ENCODE measurements at places on chromosomes 1 and 21. TPM values are rescaled to one million over a fixed set of nuclear protein-coding genes. Genes with fewer than 3 reads are reported as not detected.

- no peak for DNase-seq
These were observed 37.4 kb downstream of the LEPR start for GRCh38 chr1:65457868-65458267.

DNA sequence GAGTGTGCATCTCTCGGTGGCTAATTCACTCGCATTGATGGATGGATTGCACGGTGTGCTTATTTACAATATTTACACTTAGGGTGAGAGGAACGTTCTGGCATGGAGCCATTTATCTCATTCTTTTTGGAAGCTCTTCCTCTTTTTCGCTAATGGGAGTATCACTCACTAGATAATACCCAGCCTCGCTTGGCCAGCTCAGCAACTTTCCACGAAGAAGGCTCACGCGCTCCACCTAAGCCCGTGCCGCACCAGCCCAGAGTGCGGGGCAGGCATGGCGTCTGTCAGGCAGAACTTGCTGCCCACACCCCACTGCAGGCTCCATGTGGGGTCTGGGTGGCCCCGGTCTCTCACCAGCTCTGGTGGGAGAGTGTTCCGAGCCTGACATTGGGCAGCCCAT, 484.9 kb downstream of the NPHP4 start:
- DNase-seq: no peak

DNA sequence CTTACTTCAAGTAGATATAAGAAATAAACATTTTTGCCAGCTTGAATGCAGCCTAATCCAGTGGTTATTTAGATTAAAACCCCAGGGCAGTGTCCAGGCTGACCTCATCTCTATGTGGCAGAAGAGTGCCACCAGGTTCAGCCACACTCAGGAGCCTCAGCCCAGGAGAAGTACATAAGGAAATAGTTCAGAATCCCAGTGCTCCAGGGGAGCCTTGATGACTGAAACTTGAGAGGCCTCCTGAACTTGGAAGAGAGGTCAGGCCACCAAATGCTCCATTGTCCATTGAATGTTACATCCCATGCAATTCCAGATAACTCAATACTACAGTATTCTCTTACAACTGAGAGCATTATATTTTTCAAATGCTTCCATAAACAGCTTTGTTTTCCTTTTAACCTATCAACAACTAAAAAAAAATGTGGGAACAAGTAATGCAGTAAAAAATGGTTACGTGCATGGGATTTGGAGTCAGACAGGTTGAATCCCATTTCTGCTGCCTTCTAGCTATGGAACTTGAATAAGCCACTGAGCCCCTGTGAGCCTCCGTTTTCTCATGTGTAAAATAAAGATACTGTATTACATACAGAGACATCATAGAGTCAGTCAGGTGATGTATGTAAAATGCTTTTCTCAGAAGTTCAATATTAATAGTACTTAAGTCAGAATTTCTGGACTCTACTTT, 248.0 kb downstream of the PLPP3 start:
- no peak for DNase-seq

DNA sequence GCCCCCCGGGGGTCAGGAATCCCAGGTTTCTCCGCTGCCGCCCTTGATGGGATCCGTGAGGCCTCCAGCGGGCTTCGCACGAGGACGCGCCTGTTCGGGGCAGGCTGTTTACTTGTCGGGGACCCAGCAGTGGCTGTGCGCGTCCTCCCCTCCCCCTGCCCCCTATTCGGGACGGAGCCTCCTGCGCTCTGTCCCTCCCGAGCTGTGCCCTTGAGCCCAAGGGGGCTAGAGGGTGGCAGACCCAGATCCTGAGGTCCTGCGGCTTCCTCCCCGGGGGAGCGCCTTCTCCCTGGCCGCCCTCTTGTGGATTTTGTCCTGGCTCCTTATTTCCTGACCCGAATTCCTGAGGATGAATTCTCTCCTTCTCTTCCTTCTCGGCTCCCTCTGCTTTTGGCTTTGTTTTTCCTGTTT, 38.4 kb downstream of the PIK3CD start:
- DNase-seq: peak; percentile 49

GRCh38 chr1:233734456-233734855, 120.5 kb downstream of the KCNK1 start:
- DNase-seq: no peak

- no peak for DNase-seq
These were observed 181.4 kb downstream of the NRIP1 start for GRCh38 chr21:14883351-14883750.

- no peak for DNase-seq
These were observed 21.7 kb downstream of the LRRC8B start for GRCh38 chr1:89546082-89546889.

DNA sequence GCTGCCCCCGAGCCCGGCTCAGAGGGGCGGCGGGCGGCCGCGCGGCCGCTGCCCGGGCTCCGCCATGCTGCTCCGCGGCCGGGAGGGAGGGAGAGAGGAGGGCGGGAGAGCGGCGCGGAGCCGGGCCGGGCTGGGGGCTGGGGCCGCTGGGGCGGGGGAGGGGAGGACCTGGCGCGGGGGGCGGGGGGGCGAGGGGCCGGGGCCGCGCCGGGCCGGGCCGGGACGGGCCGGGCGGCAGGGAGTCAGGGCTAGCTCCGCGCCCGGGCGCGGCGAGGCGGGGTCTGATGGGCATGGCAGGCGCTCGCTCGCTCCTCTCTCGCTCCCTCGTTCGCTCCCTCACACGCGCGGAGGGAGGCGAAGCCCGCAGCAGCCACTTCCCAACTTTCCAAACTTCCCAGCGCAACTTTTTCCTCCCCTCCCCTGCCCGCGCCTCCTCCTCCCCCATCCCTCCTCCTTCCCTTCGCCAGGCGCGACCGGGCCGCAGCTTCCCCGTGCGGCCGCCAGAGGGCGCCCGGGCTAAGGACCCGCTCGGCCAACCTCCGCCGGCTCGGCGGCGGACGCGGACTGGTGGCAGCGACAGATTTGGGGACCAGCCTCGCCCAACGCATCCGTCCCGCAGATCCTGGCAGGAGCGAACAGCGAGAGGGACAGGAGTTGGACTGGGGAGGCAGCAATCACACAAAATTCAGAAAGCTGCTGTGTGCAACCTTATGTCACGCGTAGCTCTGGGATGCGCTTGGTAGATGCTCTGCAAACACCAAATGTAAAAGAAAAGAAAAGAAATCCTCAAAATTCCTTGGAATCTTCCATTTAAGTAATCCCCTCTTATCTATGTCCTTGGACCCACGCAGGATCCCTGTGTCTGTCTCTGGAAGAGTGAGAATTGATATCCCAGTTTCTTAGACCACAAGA, at the start of gene TRABD2B:
TSS of gene TRABD2B (minus strand) at position 97 of the 912 bp plus-strand sequence.
- DNase-seq: peak; percentile 75

The ZYG11B gene
- total RNA-seq: 16.3 TPM

The PFKFB2 gene
- total RNA-seq: 9.3 TPM

The PGLYRP3 gene
- total RNA-seq: not detected

The SLC9C2 gene
- total RNA-seq: not detected

The JAK1 gene
- total RNA-seq: 136 TPM

All from body of pancreas (tissue), 4 donors.